RWPE1 (cell line): ENCODE measurements at places on chromosomes 6 and 20.
A peak's percentile ranks its signal among the peaks of the same experiment; 100 is the strongest.

DNA sequence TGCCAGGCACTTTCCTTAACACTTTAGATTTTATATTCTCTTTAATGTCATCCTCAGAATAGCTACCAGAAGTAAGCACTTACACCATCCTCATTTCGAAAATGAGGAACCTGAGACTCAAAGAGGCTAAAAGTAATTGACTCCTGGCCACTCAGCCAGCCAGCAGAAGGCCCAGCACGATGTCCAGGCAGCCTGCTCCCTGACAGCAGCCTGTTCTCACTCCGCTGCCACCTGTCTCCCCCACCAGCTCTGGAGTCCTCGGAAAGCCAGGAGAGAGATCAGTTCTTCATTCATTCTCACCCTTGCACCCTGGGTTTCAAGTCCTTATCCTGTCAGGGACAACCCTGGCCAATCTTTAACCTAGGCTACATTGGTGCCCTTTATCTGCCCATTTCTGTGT, 174.0 kb downstream of the SASH1 start:
- no peak for DNase-seq

- peak; percentile 20 for DNase-seq
Observed at GRCh38 chr6:137975188-137975940, 108.3 kb downstream of the TNFAIP3 start.

GRCh38 chr6:80341330-80341729, 234.9 kb downstream of the BCKDHB start:
- no peak for DNase-seq

DNA sequence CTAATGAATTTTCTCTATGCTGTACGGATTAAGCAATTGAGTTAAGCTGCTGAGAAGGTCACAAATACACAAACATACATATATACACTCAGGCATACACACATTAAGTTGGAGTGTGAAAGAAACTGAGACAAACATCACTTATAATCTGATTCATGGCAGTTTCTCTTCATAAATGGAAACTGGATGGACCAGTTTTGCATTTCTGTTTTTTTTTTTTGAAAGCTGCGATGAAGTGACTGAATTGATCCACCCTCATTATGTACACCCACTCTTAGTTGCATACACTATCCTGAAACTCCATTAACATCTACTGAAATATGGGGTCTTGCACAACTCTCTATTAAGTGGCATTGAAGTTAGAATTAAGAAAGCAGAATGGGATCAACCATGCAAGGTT, 32.9 kb upstream of the TENT5A start:
- no peak for DNase-seq

DNA sequence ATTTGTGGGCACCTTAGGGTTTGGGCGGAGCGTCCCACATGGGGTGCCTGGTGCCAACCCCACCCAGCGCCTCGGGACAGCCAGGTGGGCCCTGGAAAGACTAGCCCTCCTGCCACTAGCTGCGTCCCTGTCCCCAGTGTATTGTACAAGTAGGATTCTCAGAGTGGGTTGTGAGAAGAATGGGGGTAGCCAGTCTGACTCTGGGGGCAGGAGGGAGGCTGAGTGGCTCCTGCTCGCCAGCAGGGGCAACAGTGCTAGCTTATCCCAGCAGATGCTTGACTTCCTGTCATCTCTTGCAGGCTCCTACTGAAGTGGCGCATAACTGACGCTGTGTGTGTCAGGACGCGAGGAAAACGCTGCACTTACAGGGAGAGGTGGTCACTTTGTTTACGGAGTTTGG, 9.3 kb downstream of the PSMA7 start:
- no peak for DNase-seq
